ENCODE measurements at places on chromosomes 12 and 14. TPM values are rescaled to one million over a fixed set of nuclear protein-coding genes. Genes with fewer than 3 reads are reported as not detected.

CLMN gene
- polyA plus RNA-seq = 1.4 TPM

DNA sequence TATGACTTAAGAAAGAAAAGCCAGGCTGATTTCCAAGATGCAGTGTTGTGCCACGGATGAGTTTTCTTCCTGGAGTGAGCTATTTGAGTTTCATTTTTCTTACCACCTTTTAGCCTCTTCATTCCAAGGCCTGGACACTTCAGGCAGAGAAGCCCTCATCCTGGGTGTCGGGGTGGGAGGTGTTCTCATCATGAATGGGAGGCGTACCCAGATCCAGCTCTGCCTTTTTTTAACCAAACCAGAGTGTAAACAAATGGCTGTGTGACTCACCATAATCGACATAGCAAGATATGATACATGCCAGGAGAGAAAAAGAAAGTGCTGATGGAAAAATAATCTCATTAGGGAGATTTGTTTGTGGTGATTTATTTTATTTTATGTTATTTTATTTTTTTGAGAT is 79.9 kb downstream of the ARF6 start:
- no peak for DNase-seq

DNA sequence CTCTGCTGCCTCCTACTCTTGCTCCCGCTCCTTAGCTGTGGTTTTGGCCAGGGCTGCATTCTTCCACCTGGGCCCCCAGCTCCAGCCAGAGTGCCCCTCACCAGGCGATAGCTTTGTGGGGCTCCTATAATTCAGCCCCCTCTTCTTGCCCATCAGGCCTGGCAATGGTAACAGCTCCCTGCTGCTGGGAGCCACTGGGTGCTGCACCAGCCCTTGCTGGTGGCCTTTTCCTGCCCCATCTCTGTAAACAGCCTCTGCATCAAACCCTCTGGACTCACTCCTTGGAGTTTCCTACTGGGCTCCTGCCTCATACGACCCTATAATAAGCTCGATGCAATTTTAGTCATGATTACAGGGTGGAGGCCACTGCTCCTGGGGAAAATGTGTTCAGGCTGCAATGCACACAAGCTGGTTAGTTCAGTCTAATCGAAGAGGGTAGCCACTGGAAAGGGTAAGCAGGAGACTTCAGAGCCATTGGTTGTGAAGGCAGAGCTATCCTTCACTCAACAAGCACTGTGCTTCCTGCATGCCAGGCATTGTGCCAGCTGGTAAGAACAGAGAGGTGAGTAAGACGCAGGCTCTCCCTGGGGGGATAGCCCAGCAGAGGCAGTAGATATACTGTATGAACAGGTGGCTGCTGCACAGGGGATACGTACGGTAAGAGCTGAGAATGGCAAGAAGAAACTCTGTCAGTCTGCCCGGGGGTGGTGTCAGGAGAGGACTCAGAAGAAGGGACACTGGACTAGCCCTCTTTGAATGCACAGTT is 24.7 kb downstream of the CLMN start:
- no peak for DNase-seq

- no peak for DNase-seq
Measured at GRCh38 chr12:40988824-40989223, 199.3 kb upstream of the PDZRN4 start.

DNA sequence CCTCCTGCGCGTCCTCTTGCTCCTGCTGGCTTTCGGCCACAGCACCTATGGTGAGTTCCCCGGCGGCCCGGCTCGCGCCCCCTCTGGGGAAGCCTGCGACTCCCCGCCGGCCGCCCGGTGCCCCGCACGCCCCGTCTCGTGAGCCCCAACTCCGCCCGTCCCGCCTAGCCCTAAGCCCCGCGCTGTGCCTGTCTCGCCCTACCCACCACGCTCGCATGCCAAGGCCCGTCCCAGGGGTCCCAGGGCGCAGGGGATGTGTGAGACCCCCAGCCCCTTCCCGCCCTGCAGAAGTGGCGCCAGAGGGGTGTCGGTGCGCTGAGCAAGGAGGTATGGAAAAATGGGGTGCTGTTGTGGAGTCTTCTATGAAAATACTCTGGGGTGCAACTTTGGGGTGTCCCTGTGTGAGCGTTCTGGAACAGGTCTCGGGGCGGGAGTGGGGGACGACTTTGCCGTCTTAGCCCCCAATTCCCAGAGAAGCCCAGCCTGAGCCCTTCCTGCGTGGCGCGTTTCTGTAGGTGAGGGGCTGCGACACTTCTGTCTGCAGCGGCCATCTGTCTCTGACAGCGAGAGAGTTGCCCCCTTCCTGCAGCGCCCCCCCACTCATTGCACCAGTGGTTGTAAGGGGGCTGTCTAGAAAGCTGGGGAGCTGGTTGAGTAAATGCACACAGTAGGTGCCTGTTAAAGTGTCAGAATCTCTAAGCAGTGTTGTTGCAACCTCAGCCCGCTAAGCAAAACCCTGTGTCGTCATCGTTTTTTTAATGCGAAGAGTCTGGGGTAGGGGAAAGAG is 587 bp downstream of the DLK1 start:
- no peak for DNase-seq
